ENCODE measurements at places on chromosomes 5 and 9.

- no peak for DNase-seq
Observed at GRCh38 chr5:126521130-126521529, 73.9 kb downstream of the ALDH7A1 start.

- no peak for DNase-seq
Observed at GRCh38 chr5:122907276-122907675, 61.9 kb downstream of the SNX24 start.

DNA sequence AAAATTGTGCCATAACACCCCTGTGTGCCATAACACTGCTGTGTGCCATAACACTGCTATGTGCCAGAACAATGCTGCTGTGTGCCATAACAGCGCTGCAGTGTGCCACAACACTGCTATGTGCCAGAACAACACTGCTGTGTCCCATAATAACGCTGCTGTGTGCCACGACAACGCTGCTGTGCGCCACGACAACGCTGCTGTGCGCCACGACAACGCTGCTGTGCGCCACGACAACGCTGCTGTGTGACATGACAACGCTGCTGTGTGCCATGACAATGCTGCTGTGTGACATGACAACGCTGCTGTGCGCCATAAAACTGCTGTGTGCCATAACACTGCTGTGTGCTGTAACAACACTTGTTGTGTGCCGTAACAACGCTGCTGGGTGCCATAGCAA lies 25.9 kb downstream of the CFAP90 start:
- no peak for DNase-seq

DNA sequence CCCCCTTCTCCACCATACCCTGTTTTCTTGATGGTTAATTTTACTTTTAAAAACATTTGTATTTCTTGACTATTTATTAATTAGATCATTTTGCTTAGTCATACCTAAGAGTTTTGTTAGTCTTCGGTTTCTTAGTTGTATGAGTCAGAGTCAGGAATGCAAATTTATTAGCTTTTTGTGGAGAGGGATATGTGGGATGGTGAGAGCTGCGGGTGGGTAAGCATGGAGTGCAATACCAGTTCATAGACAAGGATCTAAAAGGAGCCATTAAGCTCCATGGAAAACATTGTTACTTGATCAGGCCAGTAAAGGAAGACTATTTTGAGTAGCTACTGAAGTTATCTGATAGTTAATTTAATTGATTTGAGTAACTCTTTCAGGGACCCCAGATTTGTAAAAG lies 77.5 kb downstream of the ZSWIM6 start:
- no peak for DNase-seq

- DNase-seq, result no peak
Observed at GRCh38 chr9:2859776-2860379, 16.0 kb upstream of the PUM3 start.

DNA sequence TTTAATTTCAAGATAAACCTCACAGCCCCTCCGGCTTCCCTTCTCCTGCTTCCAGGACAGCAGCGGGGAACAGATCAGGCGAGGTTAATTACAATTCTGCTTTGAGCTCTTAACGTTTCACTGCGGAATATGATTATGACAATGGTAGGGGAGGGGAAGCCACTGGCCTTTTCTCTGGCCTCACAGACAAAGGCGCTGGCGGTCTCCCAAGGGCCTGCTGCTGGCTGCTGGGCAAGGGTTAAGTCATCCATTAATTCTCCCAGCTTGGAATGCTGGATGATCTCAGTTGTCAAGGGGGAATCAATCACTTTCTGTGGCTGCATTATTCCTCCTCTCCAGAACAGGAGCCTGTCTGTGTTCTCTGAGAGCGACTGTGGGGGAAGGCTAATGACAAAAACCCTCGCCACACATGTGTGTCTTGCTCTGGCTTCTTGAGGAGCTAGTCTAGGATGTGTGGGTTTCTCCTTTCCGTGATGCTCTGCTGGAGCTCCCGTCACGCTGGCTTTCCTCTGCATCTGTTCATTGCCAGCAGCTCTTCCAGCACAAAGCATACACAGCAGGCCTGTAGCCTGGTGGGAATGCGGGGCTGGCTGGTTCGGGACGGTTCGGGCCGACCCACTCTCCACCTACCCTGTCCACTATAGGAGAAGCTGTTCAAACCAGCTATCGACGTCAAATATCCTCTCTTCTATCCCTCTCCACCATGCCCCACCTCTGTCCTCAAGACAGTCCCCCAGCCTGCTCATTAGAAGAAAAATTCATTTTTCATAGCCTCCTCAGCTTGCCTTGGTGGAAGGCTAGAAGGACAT lies 82.8 kb downstream of the DCP2 start:
- no peak for DNase-seq

- DNase-seq, result no peak
Observed at GRCh38 chr5:10586555-10586954, 22.7 kb downstream of the ANKRD33B start.

DNA sequence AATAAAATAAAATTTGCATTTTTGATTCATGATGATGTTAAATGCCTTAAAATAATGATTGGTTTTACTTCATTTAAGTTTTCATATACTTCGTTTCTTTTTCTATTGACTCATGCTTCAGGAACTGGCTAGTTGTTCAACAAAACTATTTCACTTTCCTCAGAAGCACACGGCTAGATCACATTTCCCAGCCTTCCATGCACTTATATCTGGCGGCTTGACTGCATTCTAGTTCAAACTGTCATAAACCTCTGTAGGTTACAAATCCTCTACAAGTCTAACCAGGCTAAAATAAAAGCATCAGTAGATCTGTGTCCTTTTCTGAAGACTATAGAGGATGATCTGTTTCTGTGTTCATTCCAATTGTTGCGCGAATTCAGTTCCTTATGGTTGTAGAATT lies 46.3 kb upstream of the CNTLN start:
- no peak for DNase-seq

DNA sequence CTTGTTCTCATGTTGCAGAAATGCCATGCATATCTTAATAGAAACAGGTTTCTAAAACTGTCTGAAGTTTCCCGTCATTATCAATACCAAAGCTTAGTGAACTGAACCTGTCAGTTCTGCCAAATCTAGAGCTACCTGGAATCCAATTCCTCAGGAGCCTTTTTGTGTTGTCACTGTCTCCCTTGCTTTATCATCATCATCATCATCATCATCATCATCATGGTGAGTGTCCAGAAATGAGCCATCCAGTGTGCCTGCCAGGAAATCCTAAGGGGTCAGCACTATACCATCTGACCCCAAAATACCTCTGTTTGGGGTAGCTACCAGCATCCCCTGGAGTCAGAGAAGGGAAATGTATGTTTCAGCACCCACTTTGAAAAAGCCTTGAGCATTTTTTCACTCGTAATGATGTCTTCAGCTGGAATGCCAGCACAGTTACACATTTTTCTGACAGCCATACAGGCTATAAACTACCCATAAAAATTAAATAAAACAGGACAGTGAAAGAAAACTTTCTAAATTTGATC lies 150.3 kb downstream of the NR2F1-AS1 start:
- no peak for DNase-seq

- DNase-seq, result no peak
Observed at GRCh38 chr5:58998544-58998943, 415.7 kb downstream of the RAB3C start.

GRCh38 chr9:89340332-89340731 lies 22.0 kb downstream of the SECISBP2 start:
- no peak for DNase-seq

GRCh38 chr5:135130261-135131215 lies 96.5 kb upstream of the PITX1 start:
- no peak for DNase-seq

DNA sequence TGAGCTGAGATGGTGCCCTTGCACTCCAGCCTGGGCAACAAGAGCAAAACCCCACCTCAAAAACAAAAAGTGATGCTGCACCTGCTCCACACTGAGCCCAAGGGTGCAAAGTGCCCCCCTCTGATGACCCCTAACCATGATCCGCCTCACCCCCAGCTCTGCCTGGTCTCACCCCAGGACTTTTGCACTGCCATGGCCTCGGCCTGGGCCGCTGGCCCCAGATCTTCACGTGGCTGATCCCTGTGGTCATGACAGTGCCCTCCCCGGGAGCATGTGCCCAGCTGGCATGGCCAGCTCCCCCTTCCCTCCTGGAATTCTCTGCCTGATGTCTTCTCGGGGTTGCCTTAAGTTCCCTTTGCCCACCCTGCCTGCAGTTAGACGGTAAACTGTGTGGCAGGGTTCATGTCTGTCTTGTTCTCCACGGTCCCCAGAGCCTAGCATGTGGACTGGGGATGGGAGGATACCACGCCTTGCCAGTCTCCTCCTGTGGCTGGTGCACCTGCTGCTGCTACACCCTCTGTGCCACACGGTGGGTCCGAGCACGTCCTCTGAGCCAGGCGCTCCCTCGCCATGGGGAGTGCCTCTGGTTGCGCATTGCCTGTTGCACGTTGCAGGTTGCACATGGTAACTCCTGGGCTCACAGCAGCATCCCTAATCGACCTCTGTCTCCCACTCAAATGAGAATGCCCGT lies 77.4 kb upstream of the PPP1R26 start:
- DNase-seq, result no peak

DNA sequence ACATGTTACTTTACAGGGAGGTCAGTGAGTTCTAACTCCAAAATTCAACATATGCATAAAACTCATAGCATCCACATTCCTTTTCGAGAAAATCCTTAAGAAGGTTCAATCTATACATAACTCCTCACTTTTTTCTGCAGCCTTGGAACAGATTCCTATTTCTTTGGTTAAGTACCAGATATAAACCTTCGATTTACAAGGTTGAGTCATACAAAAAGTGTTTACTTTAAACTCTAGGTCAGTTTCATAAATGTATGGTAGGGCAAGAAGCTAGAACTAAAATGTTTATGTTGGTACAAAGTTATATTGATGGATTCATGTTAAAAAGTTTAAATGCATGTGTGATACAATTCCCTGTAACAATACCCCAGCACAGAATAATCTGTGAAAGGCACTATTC lies 19.4 kb downstream of the CDKN2AIPNL start:
- no peak for DNase-seq

GRCh38 chr5:1666812-1667588 lies 132.6 kb downstream of the MRPL36 start:
- DNase-seq, result no peak

GRCh38 chr5:41788941-41789368 lies 81.3 kb downstream of the OXCT1 start:
- no peak for DNase-seq

DNA sequence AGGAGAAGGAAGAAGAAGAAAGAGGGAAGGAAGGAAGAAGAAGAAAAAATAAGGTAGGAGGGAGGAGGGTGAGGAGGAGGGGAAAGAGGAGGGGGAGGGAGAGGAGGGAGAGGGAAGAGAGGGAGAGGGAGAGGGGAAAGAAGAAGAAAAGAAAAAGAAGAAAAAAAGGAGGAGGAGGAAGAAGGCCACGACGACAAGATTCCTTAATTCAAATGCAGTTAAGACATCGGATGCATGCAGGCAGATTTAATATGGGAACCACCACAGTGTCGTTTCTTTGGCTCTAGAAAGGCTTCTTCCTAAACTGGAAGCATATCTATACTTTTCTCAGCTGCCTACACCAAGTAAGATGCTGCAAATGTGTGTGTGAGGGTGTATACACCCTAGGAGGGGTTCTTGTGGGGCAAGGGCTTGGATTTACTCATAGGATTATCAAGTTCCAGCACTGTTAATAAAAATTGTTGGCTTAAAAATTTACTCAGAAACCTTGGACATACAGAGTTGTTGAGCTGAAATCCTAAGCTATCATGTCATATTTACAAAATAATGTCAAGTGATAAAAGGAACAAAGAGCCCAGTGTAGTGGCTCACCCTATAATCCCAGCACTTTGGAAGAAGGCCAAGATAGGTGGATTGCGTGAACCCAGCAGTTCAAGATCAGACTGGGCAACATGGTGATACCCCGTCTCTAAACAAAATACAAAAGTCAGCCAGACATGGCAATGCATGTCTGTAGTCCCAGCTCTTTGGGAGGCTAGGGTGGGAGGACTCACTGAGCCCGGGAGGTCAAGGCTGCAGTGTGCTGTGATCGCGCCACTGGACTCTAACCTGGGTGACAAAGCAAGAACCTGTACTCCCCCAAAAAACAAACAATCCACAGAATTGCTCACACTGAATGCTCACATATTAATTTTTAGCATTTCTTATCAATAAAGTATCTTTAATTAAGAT lies 108.5 kb downstream of the UBAP2 start:
- DNase-seq, result no peak

GRCh38 chr5:14105718-14106410 lies 37.3 kb upstream of the TRIO start:
- DNase-seq, result no peak

DNA sequence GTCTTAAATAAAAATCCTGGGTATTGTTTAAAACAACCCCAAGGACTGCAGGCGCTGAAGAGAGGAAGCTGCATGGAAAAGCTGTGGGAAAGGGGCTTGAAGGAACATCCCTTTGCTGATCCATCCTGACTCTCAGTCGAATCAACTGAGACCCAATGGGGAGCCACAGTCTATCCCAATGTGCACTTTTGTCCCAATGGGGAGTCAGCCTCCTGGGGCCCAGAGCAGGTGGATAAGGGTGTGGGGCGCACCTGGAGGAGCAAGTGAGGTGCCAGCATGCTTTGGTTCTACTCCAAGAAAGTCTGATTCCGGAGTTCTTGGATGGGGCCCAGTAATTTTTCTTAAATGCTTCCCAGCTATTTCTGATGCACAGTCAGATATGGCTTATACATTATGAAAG lies 118.1 kb downstream of the COL23A1 start:
- DNase-seq, result no peak

GRCh38 chr9:8365466-8366160 lies 566.0 kb upstream of the DMAC1 start:
- no peak for DNase-seq

DNA sequence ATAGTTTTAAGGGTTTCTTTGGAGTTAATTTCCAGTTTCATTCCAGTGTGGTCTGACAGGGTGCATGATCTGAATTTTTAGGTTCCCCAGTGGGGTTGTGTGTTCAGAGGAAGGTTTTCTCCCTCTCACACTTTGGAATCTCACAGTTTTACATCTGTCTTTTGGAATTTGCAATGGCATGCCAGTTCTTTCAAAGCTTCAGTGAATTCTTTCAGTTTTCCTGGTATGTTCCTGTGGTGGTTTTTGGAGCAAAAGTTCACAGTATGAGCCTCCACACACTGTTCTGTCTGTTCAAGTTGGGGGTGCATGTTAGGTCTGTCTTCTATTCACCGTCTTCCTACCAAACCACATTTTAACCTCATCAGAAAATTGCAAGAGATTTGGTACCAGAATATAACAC lies 624.2 kb downstream of the KCTD16 start:
- no peak for DNase-seq

- DNase-seq, result no peak
Observed at GRCh38 chr5:90519081-90519480, 10.3 kb downstream of the LYSMD3 start.

- peak; percentile 40 for DNase-seq
Observed at GRCh38 chr9:107489687-107490605, at the start of gene KLF4. TSS of gene KLF4 (minus strand) at chr9:107489769. CDS start at chr9:107489172, 597 bp downstream.

- no peak for DNase-seq
Observed at GRCh38 chr5:6498968-6499367, 50.3 kb downstream of the UBE2QL1 start.

DNA sequence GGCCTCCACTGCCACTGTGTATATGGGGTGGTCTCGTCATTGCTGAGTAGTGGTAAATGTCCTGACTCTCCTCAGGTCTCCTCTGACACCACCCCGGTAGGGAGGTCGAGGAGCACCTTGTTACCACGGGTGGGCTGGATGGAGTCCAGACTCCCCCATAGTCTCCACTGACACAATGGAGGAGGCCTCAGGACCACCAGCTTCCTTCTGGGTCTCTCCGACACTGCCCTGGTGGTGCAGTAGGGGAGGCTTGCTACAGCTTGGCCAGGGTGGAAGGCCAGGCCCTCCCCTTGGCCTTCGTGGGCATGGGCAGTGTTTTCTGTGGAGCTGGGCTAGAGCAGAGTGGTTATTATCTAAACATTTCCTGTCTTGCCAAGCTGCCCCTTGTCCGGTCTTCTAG lies 15.4 kb upstream of the SH3PXD2B start:
- DNase-seq, result no peak

- DNase-seq, result no peak
Observed at GRCh38 chr5:7686794-7687193, 164.1 kb downstream of the CFAP90 start.
